Epithelial cell of alveolus of lung (primary cell): ENCODE measurements at places on chromosomes 12 and 14. TPM values are rescaled to one million over a fixed set of nuclear protein-coding genes. Genes with fewer than 3 reads are reported as not detected.

CSRP2 gene
- total RNA-seq: 37.4 and 43.1 TPM in 2 replicates

DCN gene
- total RNA-seq: 142 and 1,362 TPM in 2 replicates

RNASE2 gene
- total RNA-seq: not detected in 2 replicates

FAM181A gene
- total RNA-seq: not detected in 2 replicates

OR9K2 gene
- not detected in 2 replicates for total RNA-seq

OVCH1 gene
- 0.08 TPM in 1 of 2 replicates, not detected in the other for total RNA-seq
